ENCODE measurements at places on chromosomes 3 and 15.
A peak's percentile ranks its signal among the peaks of the same experiment; 100 is the strongest.

GRCh38 chr3:130894130-130894985 lies 474 bp downstream of the ATP2C1 start:
- DNase-seq: peak; percentile 60

DNA sequence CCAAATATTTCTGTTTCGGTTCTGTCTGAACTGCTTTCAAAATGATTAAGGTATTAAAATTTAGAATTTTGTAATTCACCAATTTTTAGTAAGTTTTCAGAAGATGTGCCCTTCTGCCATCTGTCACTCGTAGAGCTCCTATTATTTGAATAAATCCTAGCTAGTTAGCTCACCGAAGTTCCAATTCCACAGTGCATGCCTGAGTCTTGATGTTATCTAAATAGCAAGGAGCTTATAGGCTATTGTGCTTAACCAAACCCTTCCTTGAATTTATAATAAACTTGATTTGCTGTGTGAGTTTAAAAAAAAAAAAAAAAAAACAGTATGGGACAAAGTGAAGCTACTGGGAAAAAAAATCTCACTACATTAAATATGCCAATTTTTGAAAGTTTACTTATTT lies 18.7 kb downstream of the ATP13A3 start:
- DNase-seq: no peak

DNA sequence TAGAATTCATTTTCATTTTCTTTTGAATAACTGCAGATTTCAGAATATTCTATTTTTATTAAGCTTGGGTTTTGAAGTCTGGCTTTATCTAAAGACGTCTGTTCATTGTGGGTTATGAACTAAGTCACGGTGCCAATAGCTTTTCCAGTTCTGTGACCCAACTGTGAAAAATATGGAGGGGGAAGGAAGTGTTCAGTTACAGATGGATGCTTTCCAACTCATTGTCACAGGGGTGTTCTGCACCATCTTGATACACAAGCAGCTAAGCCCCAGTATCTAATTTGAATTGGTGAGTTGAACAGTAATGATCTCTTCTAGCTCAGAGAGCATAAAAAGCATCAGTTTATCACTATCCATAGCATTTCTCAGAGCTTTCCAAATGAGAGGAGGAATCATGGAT lies 710.6 kb downstream of the EDEM1 start:
- no peak for DNase-seq

GRCh38 chr3:50224639-50225038 lies 11.4 kb upstream of the GNAI2 start:
- no peak for DNase-seq

- no peak for DNase-seq
Measured at GRCh38 chr3:12909710-12910109, 68.3 kb upstream of the RPL32 start.

GRCh38 chr3:102151935-102152334 lies 282.9 kb upstream of the ZPLD1 start:
- DNase-seq: no peak

GRCh38 chr3:33095436-33095835 lies 1.5 kb downstream of the GLB1 start:
- DNase-seq: no peak

- no peak for DNase-seq
Measured at GRCh38 chr3:150759319-150759718, 3.6 kb downstream of the SIAH2 start.

GRCh38 chr3:102206511-102207031 lies 228.2 kb upstream of the ZPLD1 start:
- no peak for DNase-seq

- no peak for DNase-seq
Measured at GRCh38 chr15:89912145-89912673, 543 bp downstream of the ARPIN start.

GRCh38 chr3:20069178-20069532 lies 28.9 kb downstream of the KAT2B start:
- DNase-seq: no peak

DNA sequence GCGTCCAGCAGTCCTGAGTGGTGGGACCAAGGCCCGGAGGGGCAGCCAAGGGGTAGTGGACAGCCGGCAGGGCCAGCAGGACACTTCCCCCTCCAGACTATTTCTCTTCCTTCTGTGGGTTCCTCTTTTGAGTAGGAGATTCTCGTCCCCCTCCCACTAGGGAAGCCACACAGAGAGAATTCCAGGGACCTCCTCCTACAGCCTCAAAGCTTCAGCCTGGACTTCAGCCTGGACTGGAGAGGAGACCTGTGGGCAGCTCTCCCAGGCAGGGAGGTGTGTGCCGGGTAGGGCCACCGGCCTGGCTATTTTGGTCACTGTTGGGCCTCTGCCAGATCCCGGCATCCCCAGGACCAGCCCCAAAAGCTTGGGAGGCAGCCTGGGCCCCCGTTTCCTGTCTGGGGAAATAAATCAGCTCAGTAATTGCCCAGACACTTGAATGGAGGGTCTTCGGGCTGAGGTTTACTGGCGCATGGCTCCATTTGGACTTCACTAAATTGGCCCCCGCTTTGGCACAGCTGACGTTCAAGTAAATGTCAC lies 1.3 kb downstream of the SLC6A6 start:
- DNase-seq: no peak

DNA sequence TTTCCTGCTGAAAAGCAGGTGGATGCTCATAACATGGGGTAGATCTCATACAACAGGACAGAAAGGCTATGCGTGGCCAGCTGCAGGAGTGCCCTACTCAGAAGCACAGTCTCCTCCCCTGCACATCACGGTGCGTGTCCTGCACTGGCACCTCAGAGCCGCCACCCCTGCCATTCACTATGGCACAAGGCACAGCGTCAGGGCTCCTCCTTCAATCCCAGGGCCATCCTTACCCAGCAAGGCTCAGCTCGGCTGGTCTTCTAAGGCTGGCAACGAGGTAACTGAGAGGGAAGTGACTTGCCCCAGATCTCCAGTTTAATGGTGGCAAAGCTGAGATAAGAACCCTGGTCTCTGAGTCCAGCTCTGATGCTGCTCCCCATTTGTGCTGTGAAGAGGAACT lies 97.1 kb downstream of the CPN2 start:
- DNase-seq: no peak

GRCh38 chr3:32392536-32393302 lies 1.1 kb downstream of the CMTM7 start:
- no peak for DNase-seq

- no peak for DNase-seq
Measured at GRCh38 chr15:91535856-91536500, 317.5 kb upstream of the SLCO3A1 start.

DNA sequence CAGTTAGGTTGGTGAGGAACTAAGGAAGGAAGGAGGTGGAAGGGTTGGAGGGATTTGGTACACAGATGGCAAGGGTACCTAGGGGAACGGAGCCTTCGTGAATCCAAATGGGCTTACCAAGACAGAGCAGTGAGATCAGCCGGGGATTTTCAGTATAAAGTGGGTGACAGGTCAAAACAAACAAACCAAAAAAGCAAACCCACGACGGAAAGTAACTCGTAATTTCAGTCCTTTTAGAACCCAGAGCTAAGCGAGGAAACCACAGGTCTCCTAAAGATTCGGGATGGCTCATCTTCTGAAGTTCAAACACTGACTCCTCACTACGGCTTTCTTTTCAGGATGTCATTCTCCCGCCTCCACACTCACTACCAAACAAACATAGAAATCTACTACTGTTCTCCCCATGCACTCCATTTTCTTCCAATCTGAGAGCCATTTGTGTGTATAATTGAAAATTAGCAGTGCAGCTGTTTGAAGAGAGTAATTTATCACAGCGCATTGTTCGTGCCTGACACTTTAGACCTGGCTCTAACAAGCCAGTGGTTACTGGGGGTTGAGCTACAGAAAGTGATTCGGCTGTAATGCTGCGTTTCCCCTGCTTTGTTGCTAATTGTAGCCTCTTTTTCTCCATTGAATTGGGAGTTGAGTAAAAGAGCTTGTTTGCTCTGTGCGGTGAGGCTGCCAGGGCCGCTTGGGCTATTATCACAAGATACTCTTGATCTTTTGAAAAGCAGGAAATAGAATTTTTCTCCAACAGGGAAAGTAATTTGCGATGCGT lies 64.7 kb upstream of the CCDC39 start:
- no peak for DNase-seq

DNA sequence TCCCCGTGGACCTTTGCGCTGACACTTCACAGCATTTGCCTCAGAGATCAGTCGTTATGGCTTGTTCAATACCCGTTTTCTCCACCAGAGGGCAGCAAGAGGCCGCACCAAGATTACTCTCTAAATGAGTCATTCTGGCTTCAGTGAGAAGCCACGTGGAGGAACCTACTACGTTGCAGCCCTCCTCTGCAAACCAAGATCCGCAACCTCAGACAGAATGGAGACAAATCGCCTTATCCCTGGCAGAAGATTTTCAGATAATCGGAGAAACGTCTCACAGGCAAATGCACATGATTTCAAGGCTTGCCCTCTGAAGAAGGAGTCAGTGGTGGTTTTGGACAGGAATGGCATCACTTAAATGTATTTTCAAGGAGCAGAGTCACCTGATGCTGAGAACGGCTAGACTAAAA lies 60.5 kb downstream of the GTPBP8 start:
- DNase-seq: peak; percentile 77

GRCh38 chr3:162641317-162641716 lies 1144.7 kb downstream of the OTOL1 start:
- no peak for DNase-seq

DNA sequence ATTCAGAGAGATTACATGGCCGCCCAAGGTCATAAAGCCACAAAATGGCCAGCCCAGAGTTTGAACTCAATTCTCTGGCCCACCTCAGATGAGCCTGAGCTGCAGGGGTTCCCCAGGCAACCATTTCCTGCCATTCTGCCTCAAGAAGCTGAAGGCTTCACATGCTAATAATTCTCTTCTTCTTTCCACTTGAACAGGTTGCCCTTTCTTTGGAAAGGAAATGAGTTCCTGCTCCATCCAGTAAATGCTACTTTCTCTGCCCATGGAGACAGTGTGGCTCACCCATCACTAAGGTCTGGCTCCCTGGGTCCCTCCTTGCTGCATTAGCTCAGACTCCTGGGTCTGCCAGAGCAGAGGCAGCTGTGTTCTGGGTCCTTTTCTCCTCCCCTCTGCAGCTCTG lies 48.2 kb downstream of the TRIM42 start:
- DNase-seq: no peak

DNA sequence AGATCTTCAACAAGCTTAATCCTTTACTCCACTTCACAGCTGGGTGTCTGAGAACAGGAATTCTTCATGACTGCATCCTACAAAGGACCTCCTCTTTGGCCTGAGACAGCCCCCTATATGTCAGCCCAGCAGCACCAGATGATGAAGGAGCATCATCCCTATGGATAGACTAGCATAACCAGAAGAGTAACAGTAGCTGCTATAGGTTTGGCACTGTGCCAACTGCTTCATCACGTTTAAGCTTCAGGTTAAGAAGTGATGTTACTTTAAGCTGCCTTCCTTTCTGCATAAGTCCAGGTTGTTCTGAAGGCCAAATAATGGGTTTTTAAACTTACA lies 50.6 kb downstream of the CMSS1 start:
- DNase-seq: no peak

DNA sequence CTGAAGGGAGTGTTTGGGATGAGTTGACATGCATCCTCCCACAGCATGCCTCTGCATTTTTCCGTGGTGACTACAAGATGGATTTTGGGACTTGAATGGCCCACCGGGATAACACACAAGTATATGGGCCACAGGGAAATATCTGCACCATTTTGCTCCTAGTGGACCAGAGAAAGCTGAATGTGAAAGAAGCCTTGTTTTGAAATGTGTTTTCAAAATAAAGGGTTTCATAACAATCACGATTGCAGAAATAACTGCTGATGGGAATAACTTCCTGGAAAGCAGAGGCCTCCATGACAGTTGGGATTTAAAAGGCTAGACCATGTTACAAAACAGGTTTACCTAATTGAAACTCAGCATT lies 77.5 kb upstream of the PRR23C start:
- DNase-seq: no peak

GRCh38 chr3:134255404-134255803 lies 4.7 kb upstream of the RYK start:
- no peak for DNase-seq

GRCh38 chr3:161035711-161036110 lies 69.4 kb downstream of the B3GALNT1 start:
- DNase-seq: no peak

DNA sequence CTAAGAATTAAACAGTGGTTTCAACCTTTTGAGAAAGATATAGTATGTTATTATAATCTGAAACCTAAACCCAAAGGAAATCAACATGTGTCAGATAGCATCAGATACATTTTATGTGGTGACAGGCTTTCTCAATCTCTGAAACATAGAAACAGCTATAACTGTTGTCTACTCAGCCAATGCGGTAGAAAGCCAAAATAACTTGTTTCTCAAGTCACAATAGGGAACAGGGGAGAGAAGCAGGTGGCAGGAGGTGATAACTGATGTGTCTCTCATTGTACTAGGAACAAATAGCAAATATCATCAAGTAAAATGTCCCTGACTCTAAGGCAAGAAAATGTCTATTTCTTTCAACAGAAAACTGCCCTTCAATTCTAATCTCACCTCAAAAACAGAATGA lies 38.6 kb downstream of the DENND6A start:
- DNase-seq: no peak

GRCh38 chr3:194798486-194798885 lies 112.8 kb downstream of the FAM43A start:
- DNase-seq: no peak

DNA sequence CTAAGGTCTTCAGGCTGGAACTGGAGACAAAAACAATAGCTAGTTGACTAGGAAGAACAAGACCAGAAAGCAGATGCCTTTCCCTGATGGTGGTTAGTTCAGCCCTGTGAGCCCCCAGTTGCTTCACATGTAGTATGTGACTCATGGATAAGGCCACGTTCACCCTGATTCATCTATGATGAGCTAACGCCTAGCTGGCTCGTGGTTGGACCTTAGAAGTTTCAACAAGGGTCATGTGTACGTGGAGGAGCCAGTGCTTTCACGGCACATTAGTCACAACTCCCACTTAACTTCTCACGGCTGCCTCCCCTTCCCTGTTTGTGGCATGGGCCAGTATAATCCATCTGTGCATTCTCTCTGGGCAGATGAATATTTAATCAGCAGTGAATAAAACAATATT lies 20.6 kb downstream of the COL8A1 start:
- DNase-seq: no peak

GRCh38 chr3:139571711-139572110 lies 32.2 kb upstream of the RBP1 start:
- no peak for DNase-seq

DNA sequence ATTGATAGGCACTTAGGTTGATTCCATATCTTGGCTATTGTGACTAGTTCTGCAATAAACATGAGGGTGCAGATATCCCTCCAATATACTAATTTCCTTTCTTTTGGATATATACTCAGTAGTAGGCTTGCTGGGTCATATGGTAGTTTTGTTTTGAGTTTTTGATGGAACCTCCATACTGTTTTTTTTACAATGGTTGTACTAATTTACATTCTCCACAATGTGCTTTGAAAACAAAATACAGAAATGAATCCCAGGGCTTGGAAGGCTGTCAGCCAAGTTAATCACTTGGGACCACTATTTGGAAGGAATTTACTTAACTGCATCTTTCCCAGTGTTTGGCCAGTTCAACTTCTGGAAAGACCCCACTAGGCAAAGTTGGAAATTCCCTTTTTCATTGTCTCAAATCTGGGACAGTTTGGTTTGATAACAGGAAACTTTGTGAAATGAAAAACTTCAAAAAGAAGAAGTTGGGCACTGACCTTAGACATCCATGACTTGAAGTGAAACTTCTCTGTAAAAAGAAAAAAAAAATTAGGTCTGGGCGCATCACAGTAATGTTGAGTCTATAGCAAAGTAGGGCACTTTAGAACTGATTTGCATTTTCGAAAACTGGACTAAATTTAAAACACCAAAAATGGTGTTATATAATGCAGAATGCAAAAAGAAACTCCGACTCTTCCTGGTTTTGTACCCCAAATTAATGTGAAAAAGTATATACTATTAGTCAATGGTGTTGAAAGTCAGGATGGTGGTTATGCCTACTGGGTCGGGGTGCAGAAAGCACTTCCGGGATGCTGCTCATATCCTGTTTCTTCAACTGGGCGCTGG lies 6.0 kb downstream of the CTSH start:
- DNase-seq: peak; percentile 79
